ENCODE measurements at places on chromosomes 16 and 17. TPM values are rescaled to one million over a fixed set of nuclear protein-coding genes. Genes with fewer than 3 reads are reported as not detected.

Gene NPIPB13
- total RNA-seq, result 11.9 TPM

Gene PROCA1
- total RNA-seq, result 4.5 TPM

Gene MT4
- total RNA-seq, result not detected

Gene CES3
- total RNA-seq, result 3.0 TPM

Gene ATAD5
- 30.0 TPM for total RNA-seq
